ENCODE measurements at places on chromosomes 1 and 21.

DNA sequence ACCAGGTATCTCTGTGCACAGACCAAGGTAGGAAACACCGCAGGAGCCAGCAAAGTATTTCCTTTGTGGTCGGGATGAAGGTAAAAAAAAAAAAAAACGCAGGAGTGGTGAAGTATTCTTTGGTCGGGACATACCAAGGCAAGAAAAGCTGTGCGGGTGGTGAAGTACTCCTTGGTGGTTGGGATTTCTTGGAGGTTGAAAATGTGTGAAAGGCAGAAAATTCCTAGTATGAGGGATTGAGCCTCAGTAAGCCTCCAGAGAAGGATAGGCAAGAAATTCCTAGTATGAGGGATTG, 802.6 kb downstream of the PLA2G4A start:
- DNase-seq, result no peak

GRCh38 chr1:220123889-220124288, 30.0 kb downstream of the IARS2 start:
- DNase-seq, result no peak

DNA sequence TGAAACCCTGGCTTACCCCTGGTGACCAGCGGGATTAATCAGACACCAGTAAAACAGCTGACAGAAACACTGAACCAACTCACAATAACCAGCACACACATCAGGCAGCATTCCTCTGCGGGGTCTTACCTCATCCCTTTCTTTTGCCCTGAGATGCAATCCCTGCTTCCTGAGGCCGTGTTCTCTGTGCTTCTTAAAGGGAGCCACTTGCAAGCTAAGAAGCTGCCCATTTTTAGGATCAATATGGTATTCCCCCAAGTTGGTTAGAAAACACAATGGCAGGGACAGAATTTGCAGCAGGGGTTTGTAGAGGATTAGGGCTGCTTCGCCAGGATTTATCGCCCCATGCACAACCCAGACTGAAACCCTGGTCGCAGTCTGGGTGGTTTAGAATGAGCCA, 74.7 kb upstream of the OLIG2 start:
- DNase-seq, result no peak

DNA sequence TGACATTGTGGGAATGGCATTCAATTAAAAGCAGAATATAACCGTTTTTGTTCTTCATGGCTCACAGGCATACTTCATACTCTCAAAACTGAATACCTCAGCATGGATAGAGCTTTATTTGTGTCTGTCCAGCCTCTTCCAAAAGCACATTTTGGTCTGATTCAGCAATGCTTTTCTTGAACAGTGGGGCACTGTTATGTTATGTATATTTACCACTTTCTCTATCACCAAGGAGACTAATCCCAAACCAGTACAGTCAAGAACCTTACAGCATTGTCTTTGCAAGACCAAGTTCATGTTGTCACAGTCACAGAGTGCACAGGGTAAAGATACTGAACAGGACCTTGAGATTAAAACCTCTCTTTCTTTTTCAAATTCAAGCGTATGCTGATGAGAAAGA, 582.8 kb downstream of the PTBP2 start:
- DNase-seq, result no peak

GRCh38 chr1:25706146-25707089, 89.8 kb downstream of the MAN1C1 start:
- no peak for DNase-seq

- no peak for DNase-seq
These were observed 44.4 kb downstream of the GFI1 start for GRCh38 chr1:92442351-92442750.

DNA sequence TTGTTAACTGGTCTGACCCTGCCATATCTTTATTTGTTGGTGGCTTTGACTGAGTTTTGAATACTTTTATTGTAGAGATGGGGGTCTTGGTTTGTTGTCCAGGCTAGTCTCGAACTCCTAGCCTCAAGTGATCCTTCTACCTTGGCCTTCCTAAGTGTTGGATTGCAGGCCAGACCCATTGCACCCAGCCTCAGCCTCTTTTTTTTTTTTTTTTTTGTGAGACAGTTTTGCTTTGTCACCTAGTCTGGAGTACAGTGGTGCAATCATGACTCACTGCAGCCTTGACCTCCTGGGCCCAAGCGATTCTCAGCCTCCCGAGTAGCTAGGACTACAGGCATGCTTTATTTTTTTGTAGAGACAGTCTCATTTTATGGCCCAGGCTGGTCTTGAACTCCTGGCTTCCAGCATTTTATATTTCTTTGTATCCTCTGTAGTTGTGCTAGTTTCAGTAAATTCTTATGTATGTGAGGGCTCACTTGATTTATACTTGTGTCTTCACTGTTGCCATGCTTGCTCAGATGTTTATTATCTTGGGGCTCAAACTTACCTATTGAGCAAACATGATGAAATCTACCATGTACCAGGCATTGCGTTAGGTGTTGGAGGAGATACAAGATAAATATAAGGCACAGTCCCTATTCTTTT, 24.1 kb downstream of the THRAP3 start:
- no peak for DNase-seq

DNA sequence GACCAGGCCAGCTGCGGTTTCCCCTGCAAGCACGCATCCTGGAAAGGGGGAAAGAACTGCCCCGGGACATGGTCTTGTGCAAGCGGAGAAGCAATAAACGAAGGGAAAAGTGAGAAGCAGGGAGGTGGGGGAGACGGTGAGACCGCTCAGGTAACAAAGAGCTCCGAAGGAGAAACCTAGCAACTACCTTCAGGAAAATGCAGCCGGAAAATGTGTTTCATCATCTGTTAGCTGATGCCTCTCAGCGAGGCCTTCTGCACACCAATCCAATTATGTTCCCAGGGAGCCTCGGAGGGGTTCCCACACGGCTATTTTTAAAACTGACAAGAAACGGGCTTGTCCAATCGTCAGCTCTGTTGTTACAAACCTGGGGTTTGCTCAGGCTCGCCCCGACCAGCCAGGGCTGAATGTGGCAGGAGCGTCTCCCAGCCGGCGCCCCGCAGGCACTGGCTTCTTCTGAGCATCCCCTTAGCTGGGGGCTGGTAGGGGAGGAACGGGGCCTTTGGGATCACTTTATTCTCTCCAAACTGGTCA, 3.4 kb downstream of the RIPK4 start:
- DNase-seq, result no peak

GRCh38 chr1:222880587-222880986, 65.7 kb downstream of the DISP1 start:
- DNase-seq, result no peak

- no peak for DNase-seq
These were observed 66.2 kb upstream of the LHX8 start for GRCh38 chr1:75067975-75068374.

DNA sequence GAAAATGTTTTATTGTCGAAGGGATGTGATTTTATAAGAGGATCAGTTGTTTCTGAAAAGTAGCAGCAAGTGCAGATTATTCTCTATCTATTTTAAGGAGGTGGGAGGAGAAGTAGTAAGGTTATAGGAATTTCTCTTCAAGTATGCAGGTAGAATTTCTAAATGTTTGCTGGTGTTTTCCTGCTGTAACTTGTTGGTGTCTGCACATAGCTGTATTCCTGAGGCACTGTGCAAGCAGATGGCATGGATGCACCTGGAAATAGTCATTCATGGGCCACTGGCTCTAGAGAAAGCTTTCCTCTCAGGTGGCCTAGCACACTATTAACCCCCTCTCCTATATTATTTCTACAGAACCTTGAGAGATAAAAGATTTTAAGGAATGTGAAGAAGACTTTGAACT, 30.3 kb upstream of the PODN start:
- no peak for DNase-seq

GRCh38 chr1:246773213-246773641, 49.0 kb downstream of the SCCPDH start:
- DNase-seq, result no peak

DNA sequence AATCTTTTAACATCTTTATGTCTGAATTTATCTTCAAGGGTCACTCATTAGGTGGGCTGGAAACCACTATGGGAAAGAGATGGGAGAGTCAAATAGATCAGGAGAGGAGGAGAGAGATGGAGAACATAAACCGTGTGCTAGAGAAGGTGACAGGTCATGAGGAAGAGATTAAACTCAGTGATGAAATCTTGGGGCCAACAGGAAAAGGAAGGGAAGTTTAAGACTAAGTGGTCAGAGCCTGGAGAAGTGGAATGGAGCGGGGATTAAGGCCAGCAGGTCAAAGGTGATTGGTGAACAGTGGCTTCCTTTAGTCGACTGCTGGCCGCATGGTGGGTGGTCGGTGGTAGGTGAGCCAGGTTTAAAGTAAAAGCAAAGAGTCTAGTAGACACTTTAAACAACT, 169.3 kb upstream of the IVNS1ABP start:
- no peak for DNase-seq

GRCh38 chr1:115680730-115681111, 39.0 kb downstream of the VANGL1 start:
- no peak for DNase-seq

- no peak for DNase-seq
These were observed 16.8 kb downstream of the PTPRC start for GRCh38 chr1:198655459-198656121.

DNA sequence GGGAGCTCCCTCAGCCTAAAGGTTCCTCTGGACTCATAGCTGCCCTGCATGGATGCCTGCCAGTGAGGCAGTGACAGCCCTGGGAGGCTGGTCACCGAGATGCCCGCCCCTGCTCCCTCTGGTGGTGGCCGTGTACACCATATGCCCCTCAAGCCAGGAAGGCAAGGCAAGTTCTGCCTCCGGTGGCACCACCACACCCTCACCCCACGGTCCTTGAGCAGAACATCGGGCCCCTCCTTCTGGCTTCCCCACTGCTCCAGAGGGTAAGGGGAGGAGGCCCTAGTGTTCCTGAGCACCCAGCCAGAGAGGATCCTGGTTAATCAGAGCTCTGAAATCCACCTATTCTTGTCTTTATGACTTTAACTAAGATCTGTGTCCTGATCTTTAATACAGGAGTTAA, 1.5 kb upstream of the S100A14 start:
- DNase-seq, result peak; percentile 36

DNA sequence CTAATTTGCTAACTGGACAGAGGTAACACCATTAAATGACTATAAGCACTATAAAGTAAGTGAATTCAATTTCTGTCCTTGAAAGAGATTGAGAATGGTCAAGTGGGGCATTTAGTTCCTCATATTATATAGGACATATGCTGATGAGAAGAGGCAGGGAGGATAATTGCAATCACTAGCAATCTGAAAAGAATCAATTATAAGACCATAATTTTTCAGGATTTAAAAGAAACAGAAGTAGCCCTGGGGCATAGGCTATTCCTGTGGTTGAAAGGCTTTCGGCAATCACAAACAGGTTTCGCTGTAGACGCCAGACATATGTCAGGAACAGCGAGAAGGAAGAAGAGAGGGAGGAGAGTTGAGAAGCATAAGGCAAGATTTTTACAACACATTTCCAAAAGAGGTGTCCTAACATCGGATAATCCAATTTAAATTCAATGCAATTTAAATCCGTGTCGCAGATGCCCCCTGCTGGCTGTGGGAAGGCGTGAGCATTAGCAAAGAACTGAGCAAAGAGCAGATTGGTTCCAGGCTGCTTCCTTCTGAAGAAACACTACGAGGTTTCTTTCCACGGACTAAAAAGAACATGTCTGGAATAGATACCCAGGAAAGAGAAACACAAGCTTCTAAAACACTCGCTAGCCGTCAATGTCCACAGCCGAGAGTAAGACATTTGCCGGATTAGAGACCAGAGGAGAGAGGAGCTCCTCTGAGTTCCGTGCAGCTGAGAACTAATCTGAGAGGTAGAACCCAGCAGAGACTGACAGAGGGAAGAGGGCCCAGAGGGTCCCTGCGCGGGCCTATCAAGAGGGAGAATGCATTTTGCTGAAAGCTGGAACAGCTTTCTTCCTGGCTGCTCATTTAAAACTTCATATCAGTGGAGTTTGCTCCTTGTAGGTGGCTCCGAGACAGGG, 27.9 kb downstream of the RGS5 start:
- no peak for DNase-seq

DNA sequence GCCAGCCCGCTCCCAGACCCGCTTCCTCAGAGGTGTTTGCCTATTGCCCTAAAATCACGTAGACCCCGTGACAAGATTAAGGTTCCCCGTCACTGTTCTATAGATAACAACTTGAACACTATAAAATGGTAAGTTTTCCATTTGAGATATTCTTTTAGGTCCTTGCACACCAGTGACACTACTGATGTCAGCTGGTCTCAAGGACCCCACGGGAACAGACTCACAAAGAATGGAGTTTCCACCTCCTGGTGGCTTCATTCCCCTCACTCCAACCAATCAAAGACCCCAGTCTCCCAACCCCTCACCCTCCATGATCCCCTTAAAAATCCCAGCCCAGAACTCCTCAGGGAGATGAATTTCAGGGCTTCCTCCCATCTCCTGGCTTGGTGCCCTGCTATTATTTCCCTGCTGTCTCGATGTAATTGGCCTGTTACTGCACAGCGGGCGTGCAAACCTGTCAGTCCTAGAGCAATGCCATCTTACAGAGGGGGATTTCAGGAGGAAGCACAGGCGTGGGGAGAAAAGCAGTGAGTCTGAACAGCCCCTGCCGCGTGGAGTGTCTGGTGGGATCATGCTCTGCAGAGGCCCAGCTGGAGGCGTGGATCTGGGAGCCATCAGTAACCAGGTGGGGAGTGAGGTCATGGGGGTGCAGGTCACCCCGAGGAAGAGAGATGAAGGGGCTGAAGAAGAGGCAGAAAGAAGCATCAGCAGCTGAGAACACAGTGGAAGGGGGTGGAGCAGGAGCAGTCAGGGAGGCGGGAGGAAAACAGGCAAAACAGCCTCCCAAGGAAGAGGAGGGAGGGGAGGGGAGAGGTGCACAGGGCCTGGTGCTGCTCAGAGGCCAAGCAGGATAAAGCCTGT, 35.1 kb upstream of the LBR start:
- DNase-seq, result no peak

DNA sequence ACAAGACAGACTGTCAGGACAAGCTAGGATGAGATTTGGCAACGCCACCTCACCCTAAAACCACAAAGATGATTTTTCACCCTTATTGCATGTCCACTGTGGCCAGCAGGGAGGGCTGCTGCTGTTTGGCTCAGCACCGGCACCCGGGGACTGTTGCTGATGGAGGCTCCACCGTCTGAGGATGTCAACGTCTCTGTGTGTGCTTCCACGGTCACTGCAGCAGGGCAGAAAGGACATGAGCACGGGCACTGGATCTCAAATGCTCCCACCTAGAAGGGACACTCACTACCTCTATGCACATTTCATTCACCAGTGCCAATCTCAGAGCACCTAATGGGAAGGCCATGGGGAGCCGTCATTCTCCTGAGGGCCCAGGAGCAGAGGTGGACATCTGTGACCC, 599.6 kb downstream of the PTPRU start:
- no peak for DNase-seq

- DNase-seq, result no peak
These were observed 159.5 kb downstream of the ETS2 start for GRCh38 chr21:38965241-38965640.

GRCh38 chr1:169361281-169361680, 6.3 kb downstream of the NME7 start:
- DNase-seq, result no peak

DNA sequence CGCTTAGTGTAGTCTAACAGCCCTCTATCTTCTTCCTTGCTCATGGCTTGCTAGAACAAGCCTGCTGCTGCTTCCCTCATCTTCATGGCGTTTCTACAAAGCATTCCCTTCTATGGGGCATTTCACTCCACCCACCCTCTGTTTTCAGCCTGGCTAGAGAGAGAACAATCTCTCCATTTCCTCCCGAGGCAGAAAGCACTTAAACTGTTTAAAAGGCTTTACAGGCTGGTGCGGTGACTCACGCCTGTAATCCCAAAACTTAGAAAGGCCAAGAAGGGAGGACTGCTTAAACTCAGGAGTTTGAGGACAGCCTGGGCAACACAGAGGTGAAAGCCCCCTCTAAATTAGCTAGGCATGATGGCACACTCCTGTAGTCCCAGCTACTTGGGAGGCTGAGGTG, 17.8 kb downstream of the ORC1 start:
- no peak for DNase-seq
